CD4-positive, alpha-beta T cell (primary cell): ENCODE measurements at places on chromosomes 2 and 18.

DNA sequence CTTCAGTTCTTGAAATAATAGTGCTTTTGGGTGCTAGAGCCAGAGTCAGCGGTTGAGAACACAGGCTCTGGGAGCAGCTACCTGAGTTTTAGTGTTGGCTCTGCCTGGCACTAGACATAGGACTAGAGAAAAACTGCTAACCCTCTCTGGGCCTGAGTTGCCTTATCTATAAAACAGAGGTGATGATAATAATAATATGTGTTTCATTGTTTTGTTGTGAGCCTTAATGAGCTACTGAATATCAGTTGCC lies 391.7 kb downstream of the PTPRM start:
- no peak for DNase-seq

GRCh38 chr2:188572592-188572991 lies 280.9 kb downstream of the GULP1 start:
- DNase-seq: no peak

GRCh38 chr2:130353291-130354138 lies 2.3 kb upstream of the PTPN18 start:
- no peak for DNase-seq

- DNase-seq: no peak
Measured at GRCh38 chr2:156004459-156004858, 328.1 kb downstream of the NR4A2 start.

DNA sequence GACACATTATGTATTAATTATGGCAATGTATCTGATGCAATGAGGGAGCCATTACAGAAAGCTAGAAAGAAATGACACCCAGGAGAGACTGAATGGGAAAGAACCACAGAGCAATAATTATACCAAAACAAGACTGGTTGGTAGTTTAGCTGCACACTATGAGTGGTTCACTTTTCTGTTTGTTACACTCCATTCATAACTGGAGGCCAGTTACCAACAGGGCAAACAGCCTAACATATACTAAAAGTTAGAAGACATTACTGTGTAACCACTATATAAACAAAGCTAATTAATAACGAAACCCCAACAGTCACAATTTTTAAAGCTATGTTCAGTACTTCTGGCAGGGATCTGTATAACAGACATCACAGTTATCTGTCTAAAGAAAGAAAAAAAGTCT lies 49.4 kb downstream of the NBAS start:
- DNase-seq: no peak

GRCh38 chr2:14569294-14569693 lies 63.2 kb upstream of the LRATD1 start:
- DNase-seq: no peak

DNA sequence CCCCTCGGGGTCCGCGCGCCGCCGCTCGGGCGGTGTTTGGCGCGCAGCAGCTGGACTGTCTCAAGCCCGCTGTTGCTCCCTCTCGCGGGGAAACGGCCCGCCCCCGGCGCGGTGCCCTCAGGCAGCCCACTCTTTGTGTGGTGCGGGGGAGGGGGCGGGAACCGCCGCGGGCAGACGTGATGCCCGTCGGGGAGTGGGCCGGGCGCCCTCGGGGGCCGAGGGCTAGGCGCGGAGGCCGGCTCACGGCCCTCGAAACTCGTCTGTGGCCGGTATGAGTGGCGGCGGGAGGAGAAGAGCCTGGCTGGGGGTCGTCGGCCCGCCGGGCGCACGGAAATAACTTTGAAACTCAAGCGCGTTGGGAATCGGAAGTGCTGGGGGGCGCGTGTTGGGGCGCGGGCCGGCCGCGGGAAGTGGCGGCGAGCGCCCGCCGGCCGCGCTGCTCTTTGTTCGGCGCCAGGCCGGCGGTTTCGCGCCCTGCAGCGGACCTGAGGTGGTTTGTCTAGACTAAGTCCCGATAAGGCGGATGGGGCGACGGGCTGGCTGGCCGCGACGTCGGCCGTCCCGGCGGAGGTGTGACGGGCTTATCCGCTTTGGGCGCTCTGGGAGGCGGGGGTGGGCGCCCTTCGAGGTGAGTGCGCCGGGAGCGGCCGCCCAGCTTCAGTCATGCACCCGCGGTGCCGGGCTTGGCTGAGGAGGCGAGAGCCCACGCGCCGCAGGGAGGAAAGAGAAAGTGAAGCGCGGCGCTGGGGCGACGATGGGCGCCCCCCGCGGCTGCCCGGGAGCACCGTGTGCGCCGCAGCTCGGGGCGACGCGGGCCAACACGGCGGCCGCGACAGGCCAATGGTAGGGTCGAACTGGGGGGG lies 679 bp downstream of the PTMA start:
- peak; percentile 65 for DNase-seq

DNA sequence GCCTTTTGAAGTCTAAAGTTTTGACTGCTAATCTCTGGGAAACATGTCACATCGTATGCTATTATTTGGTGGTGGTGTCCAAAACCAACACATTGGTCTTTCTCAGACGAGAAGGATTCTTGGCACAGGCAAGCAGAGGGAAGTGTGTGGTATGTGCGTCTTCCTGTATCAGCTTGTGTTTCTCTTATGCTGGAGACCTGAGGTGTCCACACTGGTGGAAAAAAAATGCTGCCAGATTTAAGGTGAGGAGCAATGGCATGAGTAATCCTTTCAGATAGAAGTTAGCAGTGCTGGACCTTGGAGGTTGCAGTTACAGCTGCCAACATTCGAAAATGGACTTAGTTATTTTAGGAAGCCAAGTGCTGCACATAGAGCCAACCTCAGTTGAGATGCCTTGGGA lies 11.7 kb upstream of the FHL2 start:
- no peak for DNase-seq

DNA sequence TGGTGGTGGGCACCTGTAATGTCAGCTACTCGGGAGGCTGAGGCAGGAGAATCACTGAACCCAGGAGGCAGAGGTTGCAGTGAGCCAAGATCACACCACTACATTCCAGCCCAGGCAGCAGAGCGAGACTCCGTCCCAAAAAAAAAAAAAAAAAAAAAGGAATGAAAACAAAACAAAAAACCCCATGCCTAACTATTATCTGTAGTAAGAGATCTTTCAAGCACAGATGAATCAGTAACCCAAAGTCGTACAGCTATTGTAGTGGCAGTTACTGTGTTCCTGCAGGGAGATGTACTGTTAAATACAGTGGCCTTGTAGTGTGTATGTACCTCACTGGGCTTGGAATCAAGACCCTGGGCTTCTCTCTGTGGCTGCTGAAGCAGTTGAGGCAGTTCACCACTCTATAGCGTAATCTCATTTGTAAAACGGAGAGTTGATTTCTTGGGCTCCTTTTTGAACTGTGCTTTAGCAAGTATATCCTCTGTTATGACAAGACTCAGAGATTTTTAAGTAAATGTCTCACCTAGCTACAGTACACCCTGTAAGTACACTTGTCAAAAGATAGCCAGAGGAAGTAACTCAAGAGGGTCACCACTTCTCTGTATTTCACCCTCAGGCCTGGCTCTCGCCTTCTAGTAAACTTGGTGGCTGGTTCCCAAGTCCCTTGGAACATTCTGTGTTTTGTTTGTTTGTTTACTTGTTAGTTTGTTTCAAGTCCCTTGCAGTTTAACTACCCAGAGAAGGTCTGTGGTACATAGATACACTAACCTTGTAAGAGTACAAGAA lies 109.6 kb upstream of the FOSL2 start:
- DNase-seq: no peak

GRCh38 chr2:138711812-138712211 lies 68.4 kb downstream of the NXPH2 start:
- DNase-seq: no peak

DNA sequence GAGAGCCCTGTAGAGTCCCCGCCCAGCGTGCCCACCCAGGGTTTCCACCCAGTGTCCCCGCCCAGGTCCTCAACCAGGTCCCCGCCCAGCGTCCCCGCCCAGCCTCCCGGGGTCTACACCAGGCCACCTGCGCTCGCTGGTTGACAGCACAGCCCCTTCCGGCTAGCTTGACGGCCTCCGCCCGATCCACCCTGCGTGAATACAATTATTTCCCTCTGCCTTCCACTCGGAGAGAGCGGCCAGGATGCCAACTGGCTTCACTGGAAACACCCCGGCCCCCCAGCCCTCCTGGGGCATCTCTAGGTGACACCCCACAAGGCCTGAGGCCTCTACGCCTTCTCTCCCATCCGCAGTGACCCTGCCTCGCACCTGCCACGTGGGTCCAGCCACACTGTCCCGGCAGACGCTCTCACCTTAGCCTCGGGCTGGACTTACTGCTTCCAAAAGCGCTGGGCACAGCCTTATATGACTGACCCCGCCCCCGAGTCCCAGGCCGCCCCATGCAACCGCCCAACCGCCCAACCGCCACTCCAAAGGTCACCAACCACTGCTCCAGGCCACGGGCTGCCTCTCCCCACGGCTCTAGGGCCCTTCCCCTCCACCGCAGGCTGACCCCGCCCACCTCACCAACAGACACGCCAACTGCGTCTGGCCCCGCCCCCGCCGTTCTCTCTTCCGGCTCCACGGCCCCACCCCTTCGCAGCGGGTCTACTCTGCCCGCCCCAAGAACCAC lies 188.1 kb downstream of the LAMA1 start:
- DNase-seq: no peak

- DNase-seq: no peak
Measured at GRCh38 chr2:228646061-228646460, 464.6 kb upstream of the SPHKAP start.

GRCh38 chr18:58338961-58339592 lies 289.8 kb downstream of the ALPK2 start:
- DNase-seq: no peak

DNA sequence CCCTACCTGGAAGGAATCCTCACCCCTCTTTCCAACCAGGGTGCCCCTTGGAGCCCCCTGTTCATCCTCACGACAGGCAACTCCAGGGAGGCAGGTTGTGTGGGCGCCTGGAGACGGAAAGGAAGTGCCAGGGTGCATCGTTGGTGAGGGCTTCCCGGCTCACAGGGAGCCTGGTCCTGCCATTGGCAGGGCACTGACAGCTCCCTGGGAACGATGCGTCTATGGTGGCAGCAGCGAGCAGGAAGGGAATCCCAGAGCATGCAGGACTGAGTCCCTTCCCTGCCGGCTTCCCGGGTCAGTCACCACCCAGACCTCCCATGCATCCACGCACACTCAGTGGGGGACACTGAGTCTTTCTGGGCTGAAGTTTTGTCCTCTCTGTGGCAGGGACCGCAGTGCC lies 117.6 kb downstream of the INHBB start:
- no peak for DNase-seq

DNA sequence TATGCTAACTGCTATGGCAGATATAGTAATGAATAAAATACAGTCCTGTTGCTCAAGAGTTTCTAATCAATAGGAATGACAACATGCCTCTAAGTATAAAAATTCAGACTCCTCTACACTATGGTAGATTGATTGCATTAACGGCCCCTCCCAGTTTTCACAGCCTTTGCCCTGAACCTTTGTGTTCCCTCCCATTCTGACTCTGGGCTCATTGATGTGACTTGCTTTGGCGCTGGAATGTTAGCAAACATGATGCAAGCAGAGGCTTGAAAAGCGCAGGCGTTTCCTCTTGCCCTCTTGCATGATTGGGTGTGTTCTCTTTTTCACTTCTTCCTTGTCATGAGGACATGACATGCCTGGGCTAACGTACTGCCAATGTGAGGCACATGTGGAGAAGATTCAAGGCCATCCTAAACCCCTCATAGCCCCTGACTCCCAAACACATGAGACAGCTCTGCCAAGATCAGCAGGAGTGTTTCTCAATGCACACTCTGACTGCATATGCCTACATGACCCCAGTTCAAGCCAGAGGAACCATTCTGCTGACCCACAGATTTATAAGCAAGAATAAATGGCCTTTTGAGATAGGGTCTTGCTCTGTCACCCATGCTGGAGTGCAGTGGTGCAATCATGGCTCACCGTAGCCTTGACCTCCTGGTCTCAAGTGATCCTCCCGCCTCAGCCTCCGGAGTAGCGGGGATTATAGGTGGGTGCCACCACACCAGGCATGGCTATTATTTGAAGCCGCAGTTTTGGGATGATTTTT lies 49.7 kb upstream of the CD28 start:
- no peak for DNase-seq

DNA sequence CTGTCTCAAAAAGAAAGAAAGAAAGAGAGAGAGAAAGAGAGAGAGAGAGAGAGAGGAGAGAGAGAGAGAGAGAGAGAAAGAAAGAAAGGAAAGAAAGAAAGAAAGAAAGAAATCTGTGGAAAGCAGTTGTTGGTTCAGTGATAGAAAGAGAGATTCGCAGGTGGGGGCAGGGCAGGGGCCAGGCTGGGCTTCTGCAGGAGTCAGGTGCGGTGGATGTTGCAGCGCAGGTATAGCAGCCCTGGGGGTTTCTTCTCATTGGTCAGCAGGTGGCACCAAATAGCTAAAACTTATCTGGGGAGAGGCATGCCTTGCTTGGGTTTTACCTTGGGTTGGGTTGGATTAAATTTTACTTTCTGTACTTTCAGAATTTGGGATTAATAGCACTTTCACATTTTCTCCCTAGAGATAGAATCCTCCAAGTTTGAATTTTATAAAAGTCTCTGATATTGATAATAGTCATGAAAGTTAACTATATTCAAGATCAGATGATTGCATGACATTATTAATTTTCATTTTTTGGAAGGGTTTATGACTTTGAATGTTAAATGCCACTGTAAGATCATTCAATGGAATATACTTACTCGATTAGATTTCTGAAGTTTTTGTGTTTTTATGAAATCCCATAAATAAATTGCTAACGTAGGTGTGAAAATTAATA lies 66.6 kb downstream of the SPTBN1 start:
- DNase-seq: peak; percentile 62

DNA sequence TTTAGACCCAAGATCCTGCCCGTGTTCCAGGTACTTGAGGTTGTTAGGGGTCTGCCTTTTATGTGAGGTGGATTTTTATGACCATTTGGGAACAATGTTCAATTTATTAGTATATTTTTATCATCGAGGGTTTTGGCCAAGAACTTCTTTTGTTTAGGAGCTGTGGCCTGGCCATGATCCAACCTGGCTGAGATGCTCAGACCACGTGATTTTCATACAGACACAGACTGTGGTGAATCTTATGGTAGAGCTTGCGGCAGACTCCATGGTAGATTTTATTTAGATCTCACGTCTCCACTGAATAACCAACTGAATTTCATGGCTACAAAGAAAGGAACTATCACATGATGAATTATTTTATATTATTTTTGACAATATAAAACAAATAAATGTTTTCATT lies 405.5 kb upstream of the VWC2L start:
- DNase-seq: no peak

- DNase-seq: no peak
Measured at GRCh38 chr18:36247036-36247435, 50.5 kb upstream of the FHOD3 start.

DNA sequence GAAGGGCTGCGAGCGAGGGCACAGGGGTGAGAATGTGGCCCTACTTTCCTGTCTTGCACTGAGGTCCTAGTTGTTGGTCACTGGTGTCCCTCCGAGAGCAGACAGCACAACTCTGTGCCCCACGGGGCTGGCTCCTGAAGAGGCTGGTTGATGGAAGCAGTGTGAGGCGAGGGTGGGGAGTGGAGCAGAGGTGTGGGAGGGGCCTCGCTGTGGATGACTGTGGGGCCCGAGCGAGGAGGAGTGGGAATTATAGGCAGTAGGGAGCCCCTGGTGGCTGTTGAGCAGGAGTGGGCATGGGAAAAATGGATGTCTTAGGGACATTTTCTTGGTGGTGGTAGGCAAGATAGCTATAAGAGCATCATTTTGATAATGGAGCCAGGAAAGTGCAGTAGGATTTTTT lies 660.5 kb upstream of the HS6ST1 start:
- DNase-seq: no peak
